Ascending aorta (tissue), 2 donors: ENCODE measurements at places on chromosomes 6 and 20.

DNA sequence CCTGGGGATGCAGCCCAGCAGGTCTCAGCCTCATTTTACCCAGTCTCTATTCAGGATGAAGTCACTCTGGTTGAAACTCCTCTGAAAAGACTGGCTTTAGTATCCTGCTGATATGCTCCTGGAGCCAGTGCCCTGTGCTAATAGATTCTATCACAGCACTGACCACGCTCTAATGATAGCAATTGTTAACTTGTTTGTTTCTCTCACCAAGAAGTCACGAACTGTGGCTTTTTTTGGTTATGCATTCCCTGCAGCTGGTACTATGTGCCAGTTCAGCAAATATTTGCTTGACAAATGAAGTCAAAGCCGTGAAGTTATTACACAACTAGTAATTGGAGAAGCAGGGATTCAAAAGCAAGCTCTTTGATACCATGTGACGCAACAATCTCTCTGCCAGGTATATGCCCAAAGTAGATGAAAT is 754.6 kb downstream of the KIF16B start:
- H3K27ac ChIP-seq: no peak overlapping the region
- H3K4me1 ChIP-seq: no peaks in the 10 kb centered on the region
- no peak overlapping the region for H3K4me3 ChIP-seq
- no peaks in the 10 kb centered on the region for H3K27me3 ChIP-seq

GRCh38 chr6:55499591-55499990 is 79.4 kb downstream of the HMGCLL1 start:
- no peaks in the 10 kb centered on the region for H3K36me3 ChIP-seq
- H3K27me3 ChIP-seq: no peaks in the 10 kb centered on the region
- no peak overlapping the region for H3K27ac ChIP-seq
- no peaks in the 10 kb centered on the region for H3K4me1 ChIP-seq

DNA sequence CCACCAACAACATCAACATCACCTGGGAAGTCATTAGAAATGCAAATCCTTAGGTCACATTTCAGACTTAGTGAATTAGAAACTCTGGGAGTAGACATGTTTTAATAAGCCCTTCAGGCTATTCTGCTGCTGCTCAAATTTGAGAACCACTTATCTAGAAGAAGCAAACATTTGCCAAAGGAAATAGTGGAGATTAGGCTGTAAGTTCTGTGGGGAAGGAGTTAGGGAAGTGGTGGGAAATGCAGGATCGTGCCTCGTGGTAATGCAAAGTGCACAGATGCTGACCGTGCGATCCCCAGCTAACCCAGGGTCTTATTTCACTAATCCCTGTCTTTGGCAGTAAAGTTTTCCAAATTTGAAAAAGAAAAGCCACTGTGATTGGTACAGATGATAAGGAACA is 328.5 kb downstream of the EPM2A start:
- H3K27me3 ChIP-seq: no peaks in the 10 kb centered on the region
- no peak overlapping the region for H3K4me3 ChIP-seq
- H3K4me1 ChIP-seq: no peaks in the 10 kb centered on the region

DNA sequence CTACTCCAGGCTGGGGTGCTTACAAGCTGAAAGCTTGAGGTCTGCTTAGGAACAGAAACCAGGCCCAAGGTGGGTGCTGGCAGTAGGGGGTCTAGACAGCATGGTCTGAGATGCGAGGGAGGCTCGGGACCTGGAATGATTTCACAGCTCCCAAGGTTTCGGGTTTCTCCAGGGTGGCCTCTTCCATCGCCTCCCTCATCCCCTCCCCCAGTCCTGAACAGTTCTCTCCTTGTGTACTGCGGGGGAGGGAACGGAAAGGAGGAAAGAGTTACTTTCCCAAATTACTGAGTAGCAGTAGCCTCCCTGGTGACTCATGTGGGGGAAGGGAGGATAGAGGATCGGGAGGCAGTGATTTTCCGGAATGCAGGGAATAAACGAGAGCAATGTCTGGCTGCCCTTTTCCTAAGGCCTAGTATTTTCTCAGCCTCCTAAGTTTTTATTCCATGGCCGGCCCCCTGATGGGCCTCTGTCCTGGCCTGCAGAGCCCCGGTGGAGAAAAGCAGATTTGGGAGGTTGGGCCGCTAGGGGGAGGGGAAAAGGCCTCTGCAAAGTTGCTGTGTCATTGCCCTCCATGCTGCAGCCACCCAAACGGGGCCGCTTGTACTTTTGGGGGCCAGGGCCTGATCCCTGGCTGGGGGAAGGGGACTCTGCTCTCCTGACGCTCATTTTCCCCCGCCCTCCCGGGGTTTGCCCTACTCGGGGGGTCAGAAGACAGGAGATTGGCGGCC is 1.5 kb downstream of the BRD2 start:
- H3K27me3 ChIP-seq: no peaks in the 10 kb centered on the region
- H3K27ac ChIP-seq: peak overlapping the region; percentile 98
- DNase-seq: peak; percentile 92
- peaks cover 11% of the 10 kb centered on the region for H3K36me3 ChIP-seq
- H3K4me1 ChIP-seq: peaks cover 16% of the 10 kb centered on the region

DNA sequence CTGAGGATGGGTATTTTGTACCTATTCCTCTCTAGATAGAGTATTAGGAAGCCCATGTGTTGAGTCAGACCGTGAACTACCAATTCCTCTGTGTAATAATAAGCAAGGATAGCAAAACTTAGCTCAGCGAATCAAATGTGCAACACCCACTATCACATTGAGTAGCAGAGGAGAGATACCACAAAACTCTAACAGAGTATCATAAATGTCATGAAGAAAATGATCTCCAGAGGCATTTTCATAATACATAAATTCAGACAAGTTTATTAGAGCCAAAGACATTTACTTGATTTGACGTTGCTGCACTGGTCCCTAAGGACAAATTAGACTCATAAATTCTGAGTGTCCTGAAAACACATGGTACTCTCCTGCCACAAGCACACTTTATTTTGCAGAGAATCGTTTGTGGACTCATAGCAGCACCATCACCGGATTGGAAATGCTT is 245.2 kb downstream of the HAO1 start:
- H3K4me1 ChIP-seq: no peaks in the 10 kb centered on the region
- no peaks in the 10 kb centered on the region for H3K36me3 ChIP-seq
- no peaks in the 10 kb centered on the region for H3K27me3 ChIP-seq

DNA sequence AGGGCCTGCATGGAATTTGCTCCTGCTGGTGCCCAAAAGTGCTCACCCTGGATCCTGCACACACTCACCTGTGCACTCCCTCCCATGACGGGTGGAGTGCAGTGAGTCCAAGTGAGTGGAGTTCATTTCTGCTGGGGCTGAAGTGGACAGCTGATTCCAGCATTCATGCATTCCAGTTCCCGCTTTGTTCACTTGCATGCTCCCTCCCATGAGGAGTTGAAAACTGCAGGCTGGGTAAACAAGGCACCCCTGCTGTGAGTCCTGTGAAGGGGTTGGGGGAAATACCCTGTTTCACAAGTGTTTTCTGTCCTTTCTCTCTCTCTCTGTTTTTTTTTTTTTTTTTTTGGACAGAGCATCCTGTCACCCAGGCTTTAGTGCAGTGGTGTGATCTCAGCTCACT is 454.1 kb upstream of the NOX3 start:
- no peaks in the 10 kb centered on the region for H3K36me3 ChIP-seq
- H3K4me1 ChIP-seq: no peaks in the 10 kb centered on the region
- no peak for DNase-seq
- no peak overlapping the region for H3K4me3 ChIP-seq
- H3K27ac ChIP-seq: no peak overlapping the region
- H3K27me3 ChIP-seq: no peaks in the 10 kb centered on the region

DNA sequence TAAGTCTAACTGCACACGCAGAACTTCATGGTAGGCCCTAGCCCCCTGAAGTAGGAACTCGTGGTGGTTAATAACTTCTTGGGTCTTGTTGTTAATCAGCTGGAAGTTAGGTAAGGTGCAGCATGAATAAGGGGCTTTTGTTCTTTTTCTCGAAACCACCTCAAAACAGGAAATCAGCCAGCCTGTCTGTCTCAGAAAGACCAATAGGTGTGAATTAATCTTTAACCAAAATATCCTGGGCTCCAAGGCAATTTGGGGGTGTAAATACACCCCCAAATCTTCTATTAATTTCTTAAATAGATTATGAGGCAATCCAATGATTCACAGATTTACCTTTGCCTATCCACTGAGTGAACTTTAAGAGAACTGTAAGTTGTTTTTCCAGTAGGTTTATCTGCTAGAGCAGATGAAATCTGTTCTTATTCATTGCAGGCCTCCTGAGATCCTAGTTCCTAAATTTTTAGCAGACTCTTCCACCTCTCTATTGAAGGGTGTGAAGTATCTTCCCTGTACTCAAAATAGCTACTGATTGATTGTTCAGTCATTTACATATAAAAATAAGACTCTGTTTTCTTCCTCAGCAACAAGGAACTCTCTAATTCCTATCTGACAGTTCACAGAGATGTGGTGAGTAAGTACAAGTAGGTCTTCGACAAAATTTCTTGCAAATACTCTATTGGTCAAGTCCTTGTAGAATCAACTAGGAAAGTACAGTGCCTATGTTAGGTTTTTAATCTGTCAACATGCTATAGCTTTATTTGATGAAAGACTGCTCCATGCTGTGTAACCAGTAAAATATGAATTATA is 427.1 kb upstream of the NOX3 start:
- H3K27ac ChIP-seq: no peak overlapping the region
- H3K27me3 ChIP-seq: no peaks in the 10 kb centered on the region
- no peak for DNase-seq
- H3K36me3 ChIP-seq: no peaks in the 10 kb centered on the region
- H3K4me1 ChIP-seq: no peaks in the 10 kb centered on the region
- no peak overlapping the region for H3K4me3 ChIP-seq
